Body of pancreas (tissue), 4 donors: ENCODE measurements at places on chromosomes 16 and 17.

- no peak for DNase-seq
- H3K36me3 ChIP-seq, result no peaks in the 10 kb centered on the region
- H3K27ac ChIP-seq, result no peak overlapping the region
Measured at GRCh38 chr17:549177-550040, 165.2 kb downstream of the VPS53 start.

GRCh38 chr17:30401097-30401496 lies 22.4 kb downstream of the CPD start:
- H3K4me3 ChIP-seq, result no peak overlapping the region
- no peaks in the 10 kb centered on the region for H3K36me3 ChIP-seq
- H3K4me1 ChIP-seq, result peaks cover 19% of the 10 kb centered on the region
- no peak for DNase-seq
- no peaks in the 10 kb centered on the region for H3K27me3 ChIP-seq
- no peak overlapping the region for H3K27ac ChIP-seq

- H3K4me1 ChIP-seq, result peaks cover 8% of the 10 kb centered on the region
- H3K4me3 ChIP-seq, result no peak overlapping the region
- no peak for DNase-seq
- H3K27me3 ChIP-seq, result no peaks in the 10 kb centered on the region
- H3K27ac ChIP-seq, result no peak overlapping the region
Measured at GRCh38 chr17:46720408-46720807, 98.1 kb downstream of the WNT3 start.

GRCh38 chr16:20987049-20987448 lies 86.5 kb downstream of the LYRM1 start:
- no peaks in the 10 kb centered on the region for H3K27me3 ChIP-seq
- no peak for DNase-seq
- H3K4me1 ChIP-seq, result no peaks in the 10 kb centered on the region

- no peaks in the 10 kb centered on the region for H3K27me3 ChIP-seq
- H3K27ac ChIP-seq, result no peak overlapping the region
- no peaks in the 10 kb centered on the region for H3K4me1 ChIP-seq
- no peaks in the 10 kb centered on the region for H3K36me3 ChIP-seq
- DNase-seq, result no peak
- no peak overlapping the region for H3K4me3 ChIP-seq
Measured at GRCh38 chr16:54921206-54921824, 9.3 kb upstream of the IRX5 start.

DNA sequence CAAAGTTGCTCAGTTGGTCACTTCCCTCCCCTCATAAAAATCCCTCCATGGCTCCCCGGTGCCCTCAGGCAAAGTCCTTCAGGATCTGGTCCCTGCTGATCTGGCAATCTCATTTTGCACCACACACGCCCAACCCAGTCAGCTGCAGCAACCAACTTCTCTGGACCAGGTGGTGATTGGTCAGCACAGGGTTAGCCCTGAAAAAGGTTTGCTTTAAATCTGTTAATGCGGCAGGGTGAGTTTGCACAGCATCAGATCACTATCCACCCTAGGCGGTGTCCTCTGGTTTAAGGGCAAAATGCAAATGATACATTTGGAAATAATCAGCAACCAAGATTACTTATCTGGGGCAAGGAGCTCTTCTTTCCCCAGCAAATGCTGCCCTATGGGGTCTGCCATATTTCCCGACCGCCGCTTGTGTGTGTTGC lies 42.9 kb upstream of the TNRC6C start:
- H3K36me3 ChIP-seq, result no peaks in the 10 kb centered on the region
- H3K27me3 ChIP-seq, result no peaks in the 10 kb centered on the region
- DNase-seq, result no peak
- H3K27ac ChIP-seq, result no peak overlapping the region
- H3K4me1 ChIP-seq, result peaks cover 8% of the 10 kb centered on the region
- H3K4me3 ChIP-seq, result no peak overlapping the region

- H3K4me3 ChIP-seq, result no peak overlapping the region
- no peak for DNase-seq
- no peaks in the 10 kb centered on the region for H3K4me1 ChIP-seq
- no peak overlapping the region for H3K27ac ChIP-seq
Measured at GRCh38 chr16:12833926-12834325, 30.2 kb upstream of the CPPED1 start.

GRCh38 chr17:34858591-34859565 lies 102.4 kb downstream of the CCT6B start:
- H3K4me3 ChIP-seq, result no peak overlapping the region
- H3K27me3 ChIP-seq, result no peaks in the 10 kb centered on the region
- no peak for DNase-seq
- no peaks in the 10 kb centered on the region for H3K4me1 ChIP-seq

GRCh38 chr17:64040206-64040605 lies 19.8 kb upstream of the ICAM2 start:
- no peak for DNase-seq
- peaks cover 8% of the 10 kb centered on the region for H3K36me3 ChIP-seq
- peak overlapping the region; percentile 24 for H3K27ac ChIP-seq
- no peaks in the 10 kb centered on the region for H3K27me3 ChIP-seq
- H3K4me1 ChIP-seq, result peaks cover 34% of the 10 kb centered on the region

DNA sequence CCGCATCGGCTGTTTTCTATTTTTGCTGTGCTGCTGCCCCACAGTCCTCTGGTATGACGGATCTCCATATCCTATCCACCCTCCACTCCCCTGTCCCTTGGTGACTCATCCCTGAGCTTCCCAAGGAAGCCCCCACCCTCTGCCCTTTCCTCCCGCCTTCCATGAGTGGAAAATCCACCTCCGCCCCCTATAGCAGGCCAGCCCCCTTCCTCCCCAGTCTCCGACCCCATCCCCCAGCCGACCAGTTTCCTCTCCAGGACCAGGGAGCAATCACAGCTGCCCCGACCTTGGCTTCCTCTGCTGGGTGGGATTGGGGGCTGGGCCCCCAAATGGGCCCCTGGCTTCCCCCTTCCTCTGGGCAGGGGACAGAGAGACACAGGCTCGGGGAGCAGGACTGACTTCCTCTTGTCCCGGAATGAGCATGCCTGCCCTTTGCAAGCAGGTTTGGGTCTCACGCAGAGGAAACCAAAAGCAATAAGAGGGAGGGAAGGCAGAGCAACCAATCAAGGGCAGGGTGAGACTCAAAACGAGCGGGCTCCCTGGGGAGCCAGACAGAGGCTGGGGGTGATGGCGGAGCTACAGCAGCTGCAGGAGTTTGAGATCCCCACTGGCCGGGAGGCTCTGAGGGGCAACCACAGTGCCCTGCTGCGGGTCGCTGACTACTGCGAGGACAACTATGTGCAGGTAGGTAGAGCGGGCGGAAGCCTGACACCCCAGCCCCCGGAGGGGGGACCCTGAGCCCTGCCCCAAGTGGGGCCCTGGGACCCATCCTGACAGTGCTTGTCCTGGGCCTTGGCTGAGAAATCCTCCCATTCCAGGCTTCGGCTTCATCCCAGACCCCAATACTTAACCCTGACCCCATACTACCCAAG lies at the start of the genes ABI3 and GNGT2:
Gene ABI3, plus strand, starts transcription at position 550 of the 872 bp plus-strand sequence. Its CDS starts 18 bp downstream, at position 568.
Gene GNGT2, minus strand, starts transcription at position 417 of the 872 bp plus-strand sequence. CDS start 3,152 bp downstream, outside the sequence.
- peaks cover 16% of the 10 kb centered on the region for H3K4me1 ChIP-seq
- no peak within 1 kb of the TSS for H3K4me3 ChIP-seq
- H3K36me3 ChIP-seq, result no peaks in the 10 kb centered on the region
- DNase-seq, result peak; percentile 52
- peak within 1 kb of the TSS; percentile 20 for H3K27ac ChIP-seq

DNA sequence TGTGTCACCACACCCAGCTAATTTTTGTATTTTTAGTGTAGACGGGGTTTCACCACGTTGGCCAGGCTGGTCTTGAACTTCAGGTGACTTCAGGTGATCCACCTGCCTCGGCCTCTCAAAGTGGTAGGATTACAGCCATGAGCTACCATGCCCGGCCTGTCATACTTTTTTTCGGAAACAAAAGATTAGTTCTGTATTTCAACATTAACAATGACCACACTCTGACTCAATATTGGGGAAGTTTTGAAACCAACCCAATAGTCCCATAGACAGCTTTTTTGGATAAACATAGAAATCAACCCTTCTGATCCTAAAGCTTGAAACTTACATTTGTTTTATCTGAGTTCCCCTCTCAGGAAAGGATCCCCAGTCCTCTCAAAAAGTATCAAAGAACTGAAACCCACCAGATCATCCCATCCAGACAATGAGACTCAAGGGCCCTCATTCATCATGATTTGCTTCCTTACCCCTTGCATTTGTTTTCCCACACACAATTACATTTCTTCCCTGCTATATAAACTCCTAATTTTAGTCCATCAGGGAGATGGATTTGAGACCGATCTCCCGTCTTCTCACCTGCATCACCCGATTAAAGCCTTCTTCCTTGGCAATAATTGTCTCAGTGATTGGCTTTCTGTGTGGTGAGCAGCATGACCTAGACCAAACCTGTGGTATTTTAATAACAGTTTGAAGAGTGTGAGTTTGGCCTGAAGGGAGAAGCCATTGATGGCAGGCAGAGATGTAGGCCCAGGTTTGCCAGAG lies 7.2 kb upstream of the AGRP start:
- DNase-seq, result no peak
- peak overlapping the region; percentile 60 for H3K27ac ChIP-seq
- H3K36me3 ChIP-seq, result no peaks in the 10 kb centered on the region
- H3K4me1 ChIP-seq, result peaks cover 15% of the 10 kb centered on the region
- no peak overlapping the region for H3K4me3 ChIP-seq
- H3K27me3 ChIP-seq, result no peaks in the 10 kb centered on the region

DNA sequence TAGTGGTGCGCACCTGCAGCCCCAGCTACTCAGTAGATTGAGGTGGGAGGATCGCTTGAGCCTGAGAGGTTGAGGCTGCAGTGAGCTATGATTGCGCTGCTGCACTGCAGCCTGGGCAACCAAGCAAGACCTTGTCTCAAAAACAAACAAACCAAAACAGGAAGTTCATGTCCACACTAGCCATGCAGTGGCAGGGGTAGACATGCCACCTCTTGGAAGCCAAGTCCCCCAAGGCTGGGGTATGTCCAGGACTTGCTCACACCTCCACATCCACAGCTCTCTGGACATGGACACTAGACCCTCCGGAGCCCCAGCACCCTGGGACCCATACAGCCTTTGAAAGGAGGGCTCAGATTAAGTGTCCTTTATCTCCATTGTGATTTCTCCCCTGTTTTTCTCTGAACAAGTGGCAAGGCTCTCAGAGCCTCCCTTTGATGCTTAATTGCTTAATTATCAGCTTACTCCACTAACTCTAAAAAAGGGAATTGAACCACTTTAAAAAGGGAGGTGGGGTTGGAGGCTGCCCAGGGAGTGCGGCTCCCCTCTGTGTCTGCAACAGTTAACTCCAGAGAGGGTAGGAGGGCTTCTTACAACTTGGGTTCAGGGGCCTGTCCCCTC lies 424.6 kb upstream of the C16orf82 start:
- H3K36me3 ChIP-seq, result no peaks in the 10 kb centered on the region
- no peak for DNase-seq
- H3K4me3 ChIP-seq, result no peak overlapping the region
- no peaks in the 10 kb centered on the region for H3K4me1 ChIP-seq
- no peak overlapping the region for H3K27ac ChIP-seq
- H3K27me3 ChIP-seq, result no peaks in the 10 kb centered on the region

DNA sequence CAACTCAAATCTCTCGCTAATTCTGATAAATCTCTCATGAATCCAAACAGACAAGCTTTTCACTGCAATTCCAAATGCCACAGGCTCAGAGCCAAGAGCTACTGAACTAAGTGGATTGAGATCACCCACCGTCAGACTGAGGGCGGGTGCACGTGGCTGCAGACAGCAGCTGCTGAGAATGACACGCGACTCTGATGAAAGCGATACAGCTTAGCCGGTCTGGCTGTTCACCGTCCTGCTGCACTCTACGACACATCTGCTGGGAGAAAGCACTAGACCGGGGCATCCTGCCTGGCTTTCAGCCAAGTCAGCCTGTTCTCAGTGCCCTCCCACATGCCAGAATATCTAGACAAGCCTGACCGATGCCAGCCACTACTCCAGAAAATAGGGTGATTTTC lies 42.6 kb downstream of the KLHDC4 start:
- no peak overlapping the region for H3K27ac ChIP-seq
- H3K36me3 ChIP-seq, result no peaks in the 10 kb centered on the region
- H3K27me3 ChIP-seq, result no peaks in the 10 kb centered on the region
- DNase-seq, result no peak

- H3K27ac ChIP-seq, result no peak overlapping the region
- no peaks in the 10 kb centered on the region for H3K27me3 ChIP-seq
Measured at GRCh38 chr16:3769013-3769412, 51.7 kb upstream of the TRAP1 start.

DNA sequence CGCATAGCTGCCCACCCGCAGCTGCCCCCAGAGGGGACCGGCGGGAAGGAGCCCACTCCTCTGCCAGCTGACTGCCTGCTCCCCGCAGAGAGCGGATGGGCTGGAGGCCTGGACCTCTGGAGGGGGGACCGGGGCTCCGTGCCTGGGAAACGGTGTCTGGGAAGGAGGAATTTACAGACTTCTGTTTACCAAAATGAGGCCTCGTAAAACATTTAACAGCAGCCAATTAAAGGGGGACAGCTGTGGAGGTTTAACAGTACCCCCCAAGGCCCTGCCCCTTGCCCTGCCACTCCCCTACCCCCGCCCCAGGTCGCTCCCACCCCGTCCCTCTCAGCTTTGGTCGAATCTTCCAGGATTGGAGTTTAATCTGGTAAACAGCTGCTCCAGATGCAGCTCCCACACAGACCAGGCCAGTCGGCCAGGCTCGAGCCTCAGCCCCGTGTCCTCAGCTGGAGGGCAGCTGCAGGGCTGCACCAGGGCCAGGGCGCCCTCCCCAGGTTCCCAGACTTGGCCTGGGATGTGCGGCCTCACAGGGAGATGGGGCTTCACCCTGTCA lies 41.1 kb downstream of the BAHCC1 start:
- H3K27me3 ChIP-seq, result no peaks in the 10 kb centered on the region
- peaks cover 45% of the 10 kb centered on the region for H3K4me1 ChIP-seq
- H3K36me3 ChIP-seq, result no peaks in the 10 kb centered on the region
- H3K4me3 ChIP-seq, result no peak overlapping the region

DNA sequence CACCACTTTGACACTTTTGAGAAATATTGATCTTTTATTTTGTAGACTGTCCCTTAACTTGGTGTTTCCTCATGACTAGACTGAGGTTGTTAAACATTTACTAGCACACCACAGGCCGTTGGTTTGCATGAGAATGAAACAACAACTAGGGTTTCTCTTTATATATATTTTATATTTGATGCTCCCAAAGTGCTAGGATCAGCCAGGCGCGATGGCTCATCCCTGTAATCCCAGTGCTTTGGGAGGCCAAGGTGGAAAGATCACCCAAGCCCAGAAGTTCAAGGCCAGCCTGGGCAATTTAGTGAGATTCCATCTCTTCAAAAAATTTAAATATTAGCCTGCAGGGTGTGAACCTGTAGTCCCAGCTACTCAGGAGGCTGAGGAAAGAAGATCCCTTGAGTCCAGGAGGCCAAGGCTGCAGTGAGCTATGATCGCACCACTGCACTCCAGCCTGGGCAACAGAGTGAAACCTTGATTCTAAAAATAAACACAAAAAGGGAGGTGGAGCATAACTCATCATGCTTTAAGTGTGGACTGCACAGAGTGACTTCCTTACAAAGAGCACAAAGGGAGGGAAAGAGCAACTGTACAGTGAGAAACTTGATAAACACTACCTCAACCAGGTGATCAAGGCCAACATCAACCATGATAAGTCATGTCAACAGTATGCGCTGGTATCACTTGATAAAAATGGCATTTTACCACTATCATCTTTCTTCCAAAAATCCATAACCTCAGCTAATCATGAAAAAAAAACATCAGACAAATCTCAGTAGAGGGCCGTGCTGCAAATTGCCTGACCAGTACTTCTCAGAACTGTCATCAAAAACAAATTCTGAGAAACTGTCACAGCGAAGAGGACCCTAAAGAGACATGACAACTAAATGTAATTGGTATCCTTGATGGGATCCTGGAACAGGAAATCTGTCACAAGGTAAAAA lies 72.8 kb upstream of the ATF7IP2 start:
- DNase-seq, result no peak
- H3K27ac ChIP-seq, result no peak overlapping the region
- H3K36me3 ChIP-seq, result no peaks in the 10 kb centered on the region
- peaks cover 13% of the 10 kb centered on the region for H3K4me1 ChIP-seq
- H3K4me3 ChIP-seq, result no peak overlapping the region
- H3K27me3 ChIP-seq, result no peaks in the 10 kb centered on the region
